ENCODE measurements at places on chromosomes 16 and 17.

GRCh38 chr16:1758923-1759322 lies 12.4 kb downstream of the NME3 start:
- no peak for DNase-seq

- DNase-seq: no peak
Observed at GRCh38 chr17:74785096-74785980, 9.2 kb upstream of the NAT9 start.

DNA sequence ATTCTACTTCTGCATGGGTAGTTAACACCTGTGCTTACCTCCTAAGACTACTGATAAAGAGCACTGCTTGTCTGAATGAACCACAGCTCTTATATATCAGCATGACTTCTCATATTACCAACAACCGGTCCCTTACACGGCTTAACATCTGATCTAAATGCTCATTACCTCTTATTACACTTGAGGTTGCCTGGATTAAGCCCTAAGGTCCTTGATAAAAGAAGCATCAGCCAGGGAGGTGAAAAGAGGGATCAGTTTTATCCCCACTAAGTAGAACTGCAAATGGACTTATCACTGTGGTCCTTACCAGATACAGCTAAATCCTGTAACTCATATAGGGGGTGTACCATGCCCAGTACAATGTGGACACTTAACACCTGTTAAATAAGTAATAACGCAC lies 8.2 kb upstream of the RSKR start:
- no peak for DNase-seq

GRCh38 chr17:58399974-58400373 lies 17.4 kb downstream of the RNF43 start:
- DNase-seq: no peak

DNA sequence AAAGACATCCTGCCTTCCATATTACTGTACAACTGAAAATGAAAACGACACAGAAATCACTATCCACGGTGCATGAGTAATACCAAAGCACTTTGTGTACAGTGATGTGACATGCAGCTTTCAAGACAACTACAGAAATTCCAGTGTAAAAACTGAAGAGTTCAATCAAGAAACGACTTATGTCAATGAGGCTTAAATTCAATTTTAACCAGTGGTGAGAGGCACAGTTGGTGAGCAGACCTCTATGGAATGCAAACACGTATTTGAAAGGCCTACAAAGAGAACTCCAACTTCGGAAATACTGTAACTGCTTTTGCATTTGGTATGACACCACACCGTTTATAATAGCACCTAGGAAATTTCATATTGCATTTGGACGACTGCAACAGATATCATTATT lies 87.6 kb downstream of the USP31 start:
- DNase-seq: no peak

DNA sequence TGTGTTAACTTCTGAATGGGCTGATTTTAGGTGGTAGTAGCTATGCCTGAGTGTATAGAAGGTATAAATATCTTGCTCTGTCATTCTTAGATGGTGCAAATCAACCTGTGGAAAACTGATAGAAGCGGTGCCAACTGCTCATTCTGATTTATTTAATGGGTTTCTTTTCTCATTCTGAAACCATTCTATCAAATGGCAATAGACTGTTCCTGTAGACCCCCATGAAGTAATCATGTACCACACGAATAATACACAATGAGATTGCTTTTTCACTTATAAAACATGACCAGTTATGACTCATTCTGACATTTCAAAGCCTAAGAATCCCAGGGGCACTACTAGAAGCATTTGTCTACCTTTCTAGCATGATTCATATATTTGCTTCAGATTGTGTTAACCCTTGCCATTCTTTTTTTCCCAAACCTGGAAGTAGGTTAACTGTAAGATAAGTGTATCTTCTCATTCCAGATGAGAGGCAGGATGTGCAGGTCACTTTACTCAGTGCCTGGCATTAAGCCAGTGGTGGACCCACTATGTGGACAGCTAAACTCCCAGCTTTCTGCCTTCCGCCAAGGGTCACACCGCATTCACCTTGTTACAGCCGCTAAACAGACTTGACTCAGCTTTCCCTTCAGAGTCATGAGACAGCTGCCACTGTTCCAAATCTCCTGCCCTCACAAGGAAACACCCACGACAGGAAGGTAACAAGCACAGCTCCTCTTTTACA lies 16.4 kb upstream of the SLC16A11 start:
- no peak for DNase-seq

DNA sequence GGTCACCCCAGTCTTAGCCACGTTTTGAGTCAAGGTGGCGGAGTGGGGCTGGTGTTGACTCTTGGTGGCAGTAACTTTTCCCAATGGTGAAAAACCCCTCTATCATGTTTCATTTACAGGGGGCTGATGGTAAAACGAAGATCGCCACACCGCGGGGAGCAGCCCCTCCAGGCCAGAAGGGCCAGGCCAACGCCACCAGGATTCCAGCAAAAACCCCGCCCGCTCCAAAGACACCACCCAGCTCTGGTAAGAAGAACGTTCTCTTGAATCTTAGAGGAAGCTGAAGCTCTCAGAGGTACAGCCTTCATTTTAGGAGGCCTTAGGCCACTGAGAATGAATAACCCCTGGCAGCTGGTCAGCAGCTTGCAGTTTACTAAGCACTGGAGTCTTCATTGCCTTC lies 7.7 kb upstream of the STH start:
- DNase-seq: no peak

DNA sequence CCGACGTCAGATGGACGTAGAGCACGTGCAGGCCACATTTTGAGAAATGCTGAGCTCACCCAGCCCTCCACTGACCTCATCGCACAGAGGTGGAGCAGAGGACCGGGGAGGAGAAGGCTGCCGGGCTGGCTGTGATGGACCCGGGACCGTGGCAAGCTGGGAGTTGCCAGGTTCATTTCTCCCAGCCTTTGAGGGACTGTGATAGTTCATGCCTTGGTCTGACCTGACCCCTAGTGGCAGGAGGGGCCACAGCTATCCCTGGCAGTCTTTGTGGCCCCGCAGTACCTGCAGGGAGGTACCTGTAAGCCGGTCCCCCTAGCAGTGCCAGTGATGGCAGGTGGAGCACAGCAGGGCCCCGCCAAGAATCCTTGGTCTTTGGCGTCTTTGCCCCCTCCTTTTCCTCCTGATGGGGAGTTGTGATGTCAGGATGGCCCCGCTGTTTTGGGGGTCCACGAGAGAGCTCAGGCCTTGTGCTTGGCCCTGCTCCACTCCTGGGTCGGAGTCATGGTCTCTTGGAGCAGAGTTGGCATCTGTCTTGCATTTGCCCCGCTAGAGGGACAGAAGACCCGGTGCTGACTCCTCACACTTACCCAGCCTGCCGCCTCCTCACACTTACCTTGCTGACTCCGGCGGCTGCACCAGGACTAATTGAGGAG lies 50.4 kb downstream of the OR1D5 start:
- DNase-seq: peak; percentile 34

DNA sequence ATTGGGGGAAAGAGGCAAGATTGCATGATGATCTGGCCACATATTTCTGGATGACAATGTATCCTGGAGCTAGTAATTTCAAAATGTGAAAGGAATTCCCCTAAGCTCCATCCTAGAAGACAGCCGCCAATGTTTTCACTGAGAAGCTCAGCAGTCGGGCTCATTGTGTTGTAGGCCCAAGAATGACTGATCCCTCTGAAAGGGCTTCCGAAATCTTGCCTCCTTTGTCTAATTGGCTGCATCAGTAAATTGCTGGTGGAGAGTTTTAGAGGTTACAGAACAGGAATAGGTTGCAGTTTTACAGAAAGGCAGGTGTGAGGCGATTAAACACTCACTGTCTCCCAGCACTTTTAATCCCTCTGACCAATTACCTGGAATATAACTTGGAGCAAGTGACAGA lies 464.1 kb upstream of the SALL1 start:
- no peak for DNase-seq

DNA sequence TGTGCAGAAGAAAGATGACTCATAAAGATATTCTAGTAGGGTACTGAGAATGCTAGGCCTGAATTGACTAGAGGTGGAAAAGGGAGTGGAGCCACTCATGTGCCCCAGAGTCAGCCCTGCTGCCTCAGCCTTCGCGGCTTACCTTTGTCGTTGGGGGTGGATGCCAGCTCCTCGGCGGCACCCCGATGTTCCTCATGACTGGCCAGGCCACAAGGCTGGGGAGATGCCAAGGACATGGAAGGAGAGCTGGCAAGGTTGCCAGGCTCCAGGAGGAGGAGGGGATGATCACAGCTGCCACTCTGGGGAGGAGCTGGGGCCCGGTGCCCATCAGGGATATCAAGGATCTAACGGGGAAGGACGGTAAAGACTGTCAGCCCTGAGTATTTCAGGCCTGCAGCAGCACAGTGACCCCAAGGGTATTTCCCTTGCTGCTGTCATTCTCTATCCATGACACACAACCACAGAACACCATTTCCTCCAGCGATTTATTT lies 9.7 kb upstream of the SLC35B1 start:
- DNase-seq: peak; percentile 67

GRCh38 chr16:55839115-55839514 lies 6.2 kb upstream of the CES1 start:
- DNase-seq: no peak

- no peak for DNase-seq
Observed at GRCh38 chr17:63040816-63041215, 74.8 kb downstream of the TANC2 start.

GRCh38 chr16:65218348-65218747 lies 96.5 kb upstream of the CDH11 start:
- no peak for DNase-seq

- DNase-seq: no peak
Observed at GRCh38 chr17:45361976-45362375, 45.2 kb upstream of the MAP3K14 start.

- DNase-seq: no peak
Observed at GRCh38 chr17:2295575-2295974, 8.0 kb downstream of the SMG6 start.

DNA sequence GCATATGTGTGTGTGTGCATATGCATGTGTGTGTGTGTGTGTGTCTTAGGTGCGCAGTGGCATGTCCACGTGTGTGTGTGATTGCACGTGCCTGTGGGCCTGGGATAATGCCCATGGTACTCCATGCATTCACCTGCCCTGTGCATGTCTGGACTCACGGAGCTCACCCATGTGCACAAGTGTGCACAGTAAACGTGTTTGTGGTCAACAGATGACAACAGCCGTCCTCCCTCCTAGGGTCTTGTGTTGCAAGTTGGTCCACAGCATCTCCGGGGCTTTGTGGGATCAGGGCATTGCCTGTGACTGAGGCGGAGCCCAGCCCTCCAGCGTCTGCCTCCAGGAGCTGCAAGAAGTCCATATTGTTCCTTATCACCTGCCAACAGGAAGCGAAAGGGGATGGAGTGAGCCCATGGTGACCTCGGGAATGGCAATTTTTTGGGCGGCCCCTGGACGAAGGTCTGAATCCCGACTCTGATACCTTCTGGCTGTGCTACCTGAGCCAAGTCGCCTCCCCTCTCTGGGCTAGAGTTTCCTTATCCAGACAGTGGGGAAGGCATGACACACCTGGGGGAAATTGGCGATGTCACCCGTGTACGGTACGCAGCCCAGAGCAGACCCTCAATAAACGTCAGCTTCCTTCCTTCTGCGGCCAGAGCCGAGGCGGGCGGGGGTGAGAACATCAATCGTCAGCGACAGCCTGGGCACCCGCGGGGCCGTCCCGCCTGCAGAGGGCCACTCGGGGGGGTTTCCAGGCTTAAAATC lies 47.6 kb downstream of the IL21R start:
- peak; percentile 72 for DNase-seq

DNA sequence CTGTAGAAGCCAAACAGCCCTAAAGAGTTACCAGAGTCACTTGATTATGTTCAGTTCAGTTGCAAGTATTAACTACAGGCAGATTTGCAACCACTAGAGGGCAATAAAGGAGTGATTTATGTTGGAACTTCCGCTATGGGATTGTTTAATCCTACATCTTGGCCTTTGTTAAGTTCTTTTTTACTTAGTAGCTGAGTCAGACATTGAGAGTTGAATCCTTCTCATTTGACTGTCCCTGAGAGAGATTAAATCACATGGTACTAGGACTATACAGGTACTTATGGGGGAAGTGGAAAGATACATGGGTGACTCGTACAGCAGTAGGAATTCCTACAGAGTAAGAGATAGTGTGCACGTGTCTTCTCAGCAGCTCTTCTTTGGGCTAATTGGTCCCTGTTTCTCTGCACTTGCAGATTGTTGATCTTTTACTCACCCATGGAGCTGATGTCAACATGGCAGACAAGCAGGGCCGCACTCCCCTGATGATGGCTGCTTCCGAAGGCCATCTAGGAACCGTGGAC lies 40.3 kb downstream of the CYB561 start:
- DNase-seq: peak; percentile 20

DNA sequence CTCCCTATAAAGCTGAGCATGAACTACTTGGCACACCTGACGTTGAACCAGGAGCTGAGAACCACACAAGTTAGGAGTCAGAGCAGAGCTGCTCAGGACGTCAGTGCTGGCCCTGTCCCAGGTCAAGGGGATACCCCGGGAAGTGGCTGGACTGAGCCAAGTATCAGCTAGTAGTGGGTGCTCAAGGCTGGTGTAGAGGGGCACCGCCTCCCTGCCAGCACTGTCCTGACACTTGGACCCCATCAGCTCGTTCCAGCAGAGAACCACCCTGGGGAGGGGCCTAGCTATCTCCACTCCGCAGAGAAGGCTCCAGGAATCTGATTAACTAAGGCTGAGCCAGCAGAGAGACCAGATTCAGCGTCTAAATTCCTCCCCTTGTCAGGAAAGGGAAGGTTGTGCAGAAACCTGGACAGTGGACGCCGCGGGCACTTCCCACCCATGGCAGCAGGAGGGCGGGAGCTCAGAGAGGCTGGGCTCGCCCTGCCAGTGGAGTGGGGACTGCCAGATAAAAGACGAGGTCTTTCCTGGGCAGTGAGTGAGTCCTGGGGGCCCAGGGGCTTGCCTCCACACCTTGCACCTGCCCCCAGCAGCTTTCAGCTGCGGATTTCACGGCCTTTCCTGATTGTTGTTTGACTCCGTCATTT lies 21.0 kb downstream of the C16orf90 start:
- DNase-seq: no peak

GRCh38 chr16:13733561-13733960 lies 186.4 kb upstream of the ERCC4 start:
- no peak for DNase-seq

DNA sequence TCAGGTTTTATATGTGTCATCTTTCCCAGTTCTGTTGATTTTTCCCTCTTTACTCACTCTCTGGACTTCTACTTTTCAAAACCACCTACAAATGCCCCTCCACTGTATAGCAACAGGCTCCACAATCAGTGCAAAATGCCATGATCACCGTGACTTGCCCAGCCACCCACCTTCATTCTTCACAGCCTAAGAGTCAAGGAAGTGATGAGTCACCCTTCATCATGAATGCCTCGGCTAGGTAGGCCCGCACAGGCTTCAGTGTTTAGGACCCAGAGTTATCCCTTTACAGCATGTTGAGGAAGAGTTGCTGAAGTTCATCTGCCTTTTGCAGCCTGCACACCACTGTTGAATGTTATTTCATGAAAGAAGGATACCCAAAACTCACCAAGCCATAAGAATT lies 158.6 kb downstream of the PMP22 start:
- DNase-seq: no peak

DNA sequence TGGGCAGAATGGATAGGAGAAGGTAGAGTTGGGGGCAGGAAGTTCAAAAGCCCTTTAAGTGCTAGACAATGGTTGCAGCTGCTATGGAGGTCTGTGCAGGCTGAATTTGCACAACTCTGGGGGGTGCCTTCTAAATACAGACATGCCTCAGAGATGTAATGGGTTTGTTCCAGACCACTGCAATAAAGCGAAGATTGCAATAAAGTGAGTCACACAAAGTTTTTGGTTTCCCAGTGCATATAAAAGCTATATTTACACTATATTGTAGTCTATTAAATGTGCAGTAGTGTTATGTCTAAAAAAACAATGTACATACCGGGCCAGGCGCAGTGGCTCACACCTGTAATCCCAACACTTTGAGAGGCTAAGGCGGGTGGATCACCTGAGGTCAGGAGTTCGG lies 60.5 kb upstream of the MYOCD start:
- DNase-seq: no peak

- no peak for DNase-seq
Observed at GRCh38 chr16:89052890-89053724, 40.5 kb upstream of the ACSF3 start.
